ENCODE measurements at places on chromosomes 3 and 15. TPM values are rescaled to one million over a fixed set of nuclear protein-coding genes. Genes with fewer than 3 reads are reported as not detected.

Gene ARGFX
- not detected for total RNA-seq

Gene CAMK2N2
- total RNA-seq, result 5.7 TPM

Gene DPH3
- 16.5 TPM for total RNA-seq

Gene TMEM40
- 1.3 TPM for total RNA-seq

Gene GUCA1C
- total RNA-seq, result not detected

Gene KLHL40
- not detected for total RNA-seq

DNA sequence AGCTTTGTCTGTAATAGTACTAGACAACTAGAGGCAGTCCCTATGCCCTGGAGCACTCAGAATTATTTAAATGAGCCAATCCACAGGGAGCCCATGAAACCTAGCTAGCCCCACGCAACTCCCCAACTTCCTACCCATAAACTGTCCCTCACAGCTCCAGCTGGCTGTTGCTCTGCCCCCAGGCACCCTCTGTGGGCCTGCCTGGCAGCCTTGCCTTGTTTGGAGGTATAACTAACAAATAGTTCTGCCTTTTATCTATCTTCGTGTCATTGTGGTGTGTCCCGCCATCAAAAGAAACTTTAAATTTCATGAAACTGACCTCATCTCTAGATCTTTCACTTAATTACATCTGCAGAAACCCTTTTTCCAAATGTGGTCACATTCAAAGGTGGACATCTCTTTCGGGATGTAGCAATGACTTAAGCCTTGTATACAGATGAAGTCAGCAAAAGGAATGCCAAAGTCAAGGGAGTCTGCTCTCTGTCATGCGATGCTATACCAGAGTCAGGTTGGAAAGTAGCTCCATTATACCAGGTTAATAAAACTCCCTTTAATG is 1.8 kb upstream of the RTP3 start:
- no peak for DNase-seq

DNA sequence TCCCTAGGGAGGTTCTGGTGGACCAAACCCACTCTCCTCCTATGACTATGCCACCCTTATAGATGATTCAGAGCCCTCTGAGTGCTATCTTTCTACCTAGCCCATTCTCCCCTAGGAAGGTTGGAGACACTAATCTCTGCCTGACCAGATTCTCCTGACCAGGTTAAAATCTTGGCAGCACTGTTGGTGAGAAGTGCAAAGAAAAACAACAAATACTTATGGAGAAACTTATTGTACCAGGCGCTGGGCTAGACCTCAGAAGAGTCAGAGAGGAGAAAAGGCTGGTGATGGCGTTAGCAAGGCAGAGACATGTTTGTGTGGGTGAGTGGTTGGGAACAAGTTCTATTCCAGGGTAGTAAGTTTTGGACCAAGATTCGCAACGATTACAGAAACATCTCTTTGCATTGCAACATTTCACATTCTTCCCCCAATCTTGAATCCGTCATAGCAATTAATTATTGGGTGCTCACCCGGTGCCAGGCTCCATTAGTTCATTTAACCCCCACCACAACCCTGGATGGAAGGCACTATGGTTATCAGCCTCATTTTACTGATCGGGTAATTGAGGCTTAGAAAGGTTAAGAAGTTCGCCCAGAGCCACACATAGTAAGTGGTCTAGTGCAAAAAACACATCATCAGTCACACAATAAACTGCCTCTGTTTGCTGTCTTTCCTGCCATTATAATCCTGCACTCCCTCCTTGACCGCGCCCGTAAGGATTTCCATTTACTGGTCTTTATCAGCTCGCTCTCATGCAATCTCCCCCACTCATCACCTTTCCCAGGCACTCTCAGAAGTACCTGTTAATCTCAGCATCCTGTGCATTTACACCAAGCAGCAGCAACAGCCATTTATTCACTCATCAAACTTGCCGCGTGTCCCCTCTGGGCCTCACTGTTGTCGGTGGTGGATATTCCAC is 655 bp upstream of the TSPAN3 start:
- DNase-seq, result no peak

DNA sequence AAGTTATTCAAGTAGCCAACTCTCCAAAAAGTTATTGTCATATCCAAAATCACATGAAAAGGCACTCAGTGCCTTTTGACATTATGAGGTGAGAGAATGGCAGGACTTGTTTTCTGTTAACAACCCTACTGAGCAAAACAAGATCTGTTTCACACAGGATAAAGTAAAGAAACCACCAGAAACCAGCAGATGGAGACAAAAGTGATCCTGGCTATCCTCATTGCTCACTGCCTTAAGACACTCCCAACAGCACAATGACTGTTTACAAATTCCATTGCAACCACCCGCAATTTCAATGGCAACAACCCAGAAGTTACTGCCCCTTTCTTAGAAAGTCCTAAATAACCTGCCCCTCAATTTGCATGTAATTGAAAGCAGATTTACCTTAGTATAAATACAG is 352.6 kb upstream of the NDN start:
- DNase-seq, result no peak

DNA sequence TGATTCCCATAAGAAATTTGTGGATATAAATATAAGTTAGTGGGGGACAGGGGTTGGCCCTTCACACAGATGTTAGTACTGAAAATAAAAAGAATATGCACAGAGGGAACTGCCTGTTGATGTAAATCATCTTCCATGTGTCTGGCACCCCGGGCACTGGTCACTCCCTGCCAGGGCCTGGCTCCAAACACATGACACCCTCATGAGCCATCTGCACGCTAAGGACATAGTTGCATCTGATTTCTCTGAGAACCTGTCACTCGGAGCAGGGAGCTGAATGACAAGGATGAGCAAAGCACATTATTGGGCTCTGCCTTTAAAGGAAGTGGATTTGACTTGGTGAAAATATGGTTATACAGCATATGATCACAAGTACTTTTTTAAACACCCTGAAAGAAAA is 66.2 kb upstream of the TSC22D2 start:
- DNase-seq, result no peak

- DNase-seq, result peak; percentile 57
Observed at GRCh38 chr3:131502530-131503319, at the start of gene MRPL3. Gene MRPL3, minus strand, starts transcription at chr3:131502971. Its CDS starts 150 bp downstream, at chr3:131502821.
